Kidney capillary endothelial cell (primary cell): ENCODE measurements at places on chromosomes 2 and 18.

DNA sequence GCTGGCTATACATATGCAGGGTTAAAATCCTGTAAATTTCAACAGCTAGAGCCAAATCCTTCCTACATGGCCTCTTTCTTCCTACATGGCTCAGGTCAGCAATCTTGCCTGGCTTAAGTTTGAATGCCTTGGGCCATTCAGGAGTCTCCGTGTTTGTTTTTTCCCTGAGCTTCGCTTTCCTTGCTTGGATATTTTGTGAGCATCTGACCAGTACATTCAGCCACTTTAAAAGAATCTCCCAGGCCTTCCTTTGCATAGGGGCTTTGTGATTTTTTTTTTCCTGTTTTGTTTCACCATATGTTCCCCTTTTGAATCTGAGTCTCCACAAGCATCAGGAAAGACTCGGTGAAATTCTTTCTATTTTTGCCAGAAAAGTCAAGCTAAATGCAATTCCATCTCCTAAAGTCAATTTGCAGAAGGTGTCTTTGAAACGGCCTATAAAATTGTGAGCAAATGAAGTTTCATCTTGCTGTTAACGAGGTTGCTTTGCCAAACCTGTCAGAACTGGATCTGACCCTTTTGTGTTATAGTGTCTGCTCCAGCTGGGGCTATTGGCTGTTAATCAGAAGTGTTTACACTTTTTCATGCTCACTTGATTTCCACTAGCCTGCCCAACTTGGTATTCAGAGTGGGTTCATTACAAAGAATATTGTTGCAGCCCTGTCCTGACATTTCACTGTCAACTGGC lies 256.9 kb downstream of the DCC start:
- no peak for DNase-seq

DNA sequence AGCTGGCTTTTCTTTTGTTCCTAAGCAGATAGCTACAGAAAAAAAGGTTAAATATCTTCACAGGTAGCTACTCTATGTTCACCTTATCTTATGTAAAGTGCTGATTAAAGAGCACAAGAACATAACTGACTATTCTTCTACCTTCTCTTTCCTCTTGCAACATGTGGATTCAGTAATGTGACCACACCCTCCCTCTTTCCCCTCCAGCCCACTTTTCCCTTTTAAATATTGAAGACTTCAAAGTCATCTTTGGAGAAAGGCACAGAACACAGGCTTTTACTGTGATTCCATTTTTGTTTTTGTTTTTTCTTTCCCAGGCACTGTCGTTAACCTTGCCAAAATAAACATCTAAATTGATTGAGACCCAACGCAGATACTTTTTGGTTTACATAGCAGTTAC lies 418.1 kb upstream of the CDH20 start:
- no peak for DNase-seq

GRCh38 chr2:156456616-156457015 lies 20.4 kb downstream of the GPD2 start:
- no peak for DNase-seq

DNA sequence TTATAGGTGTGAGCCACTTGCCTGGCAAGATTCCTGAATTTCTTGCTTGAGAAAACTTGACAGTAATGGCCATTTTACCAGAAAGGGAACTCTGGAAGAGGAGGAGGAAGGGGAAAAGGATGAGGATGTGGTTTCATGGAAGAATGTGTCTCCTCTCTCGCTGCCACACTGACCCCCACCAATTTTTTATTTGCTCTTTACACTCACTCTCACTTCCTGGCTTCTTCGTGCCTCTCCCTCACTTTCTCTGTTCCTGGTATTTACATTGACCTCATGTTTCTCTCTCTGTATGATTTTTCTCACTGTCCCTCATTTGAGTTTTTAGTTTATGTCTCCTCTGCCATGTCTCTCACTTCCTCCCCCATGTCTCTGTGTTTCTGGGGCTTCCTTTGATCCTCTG lies 134.5 kb upstream of the CAB39 start:
- DNase-seq: no peak

DNA sequence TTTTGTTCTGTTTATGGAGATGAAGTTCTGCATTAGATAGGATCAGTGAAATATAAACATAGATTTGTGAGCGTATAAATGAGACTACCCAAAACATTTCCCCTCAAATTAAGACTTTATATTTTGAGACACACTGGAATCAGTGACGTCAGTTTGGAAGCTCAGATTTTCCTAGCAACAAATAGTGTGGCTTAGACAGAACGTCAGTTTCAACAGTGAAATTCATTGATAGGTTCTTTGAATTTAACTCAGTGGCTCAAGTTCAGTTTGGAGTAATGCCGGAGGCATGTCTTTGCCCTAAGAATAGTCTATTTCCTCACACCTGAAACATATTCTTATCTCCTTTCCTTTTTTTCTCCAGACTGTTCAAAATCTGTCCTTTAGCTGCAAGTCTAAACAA lies 113.6 kb upstream of the ARHGAP15 start:
- no peak for DNase-seq

DNA sequence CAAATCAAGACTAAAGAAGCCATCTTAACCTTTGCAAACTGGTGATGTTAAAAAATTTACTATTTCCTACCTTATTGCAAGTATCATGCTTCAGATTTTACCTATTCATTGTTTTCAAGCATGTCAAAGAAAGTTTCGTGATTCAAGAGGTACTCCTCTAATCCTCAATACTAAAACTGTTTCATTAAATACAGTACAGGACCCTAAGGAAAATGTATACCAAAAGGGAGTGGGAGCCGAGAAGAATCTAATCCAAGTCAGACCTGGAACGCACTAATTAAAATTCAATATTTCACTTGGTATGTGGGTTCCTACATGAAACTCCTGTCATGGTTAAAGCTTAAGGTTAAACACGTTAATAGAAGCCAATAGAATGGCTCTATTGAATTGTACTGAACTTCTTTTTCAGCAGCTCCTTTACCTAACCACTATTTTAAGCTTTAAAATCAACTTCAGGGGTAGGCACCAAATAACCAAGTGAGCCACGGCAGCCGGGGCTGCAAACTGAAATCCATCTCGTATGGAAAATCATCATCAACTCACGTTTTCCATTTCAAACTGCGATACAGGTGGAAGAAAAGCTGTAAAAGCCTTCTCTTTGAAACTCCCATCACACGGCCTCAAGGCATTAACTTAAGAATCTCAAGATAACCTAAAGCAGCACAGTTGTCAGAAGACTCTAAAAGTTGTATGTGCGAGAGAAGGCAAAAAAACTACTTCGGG lies 188.8 kb downstream of the ZEB2 start:
- DNase-seq: no peak

- no peak for DNase-seq
Observed at GRCh38 chr2:179584760-179585159, 276.7 kb downstream of the ZNF385B start.

DNA sequence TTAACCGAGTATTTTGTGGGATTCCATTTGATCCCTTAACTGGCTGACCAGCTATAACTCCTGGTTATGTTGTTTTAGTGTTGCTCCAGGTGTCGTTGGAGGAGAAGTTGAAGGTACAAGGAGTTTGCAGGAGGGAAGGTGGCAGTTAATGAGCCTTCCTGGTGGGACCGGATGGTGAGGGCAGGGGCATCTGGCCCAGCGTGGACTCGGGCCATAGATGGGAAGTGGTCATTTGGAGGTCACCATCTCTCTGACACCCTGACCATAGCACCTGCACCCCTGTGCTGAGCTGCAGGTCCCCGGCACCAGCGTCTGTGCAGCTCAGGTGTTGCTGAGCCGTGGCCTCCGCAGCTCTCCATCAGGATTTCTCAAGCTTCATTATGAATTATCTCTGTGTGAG lies 51.4 kb upstream of the RBM44 start:
- DNase-seq: no peak

- no peak for DNase-seq
Observed at GRCh38 chr2:25551316-25551715, 122.1 kb downstream of the DTNB start.

DNA sequence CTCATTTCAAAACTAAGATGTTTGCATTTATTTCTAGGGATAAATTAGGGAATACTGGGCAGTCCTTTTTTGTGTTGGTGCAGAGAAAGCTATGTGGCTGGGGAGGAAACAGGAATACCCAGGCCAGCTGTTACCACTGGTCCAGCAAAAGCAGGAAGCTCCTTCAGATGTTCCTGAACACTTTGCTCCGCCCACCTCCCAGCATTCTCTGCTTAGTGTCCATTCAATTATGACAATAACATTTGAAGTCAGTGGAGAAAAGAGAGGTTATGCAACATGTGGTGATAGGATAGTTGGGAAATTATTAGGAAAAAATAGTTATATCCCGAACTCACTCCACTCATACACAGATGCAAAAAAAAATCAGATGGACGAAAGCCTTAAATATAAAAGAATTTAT lies 22.1 kb upstream of the ARPC2 start:
- no peak for DNase-seq

DNA sequence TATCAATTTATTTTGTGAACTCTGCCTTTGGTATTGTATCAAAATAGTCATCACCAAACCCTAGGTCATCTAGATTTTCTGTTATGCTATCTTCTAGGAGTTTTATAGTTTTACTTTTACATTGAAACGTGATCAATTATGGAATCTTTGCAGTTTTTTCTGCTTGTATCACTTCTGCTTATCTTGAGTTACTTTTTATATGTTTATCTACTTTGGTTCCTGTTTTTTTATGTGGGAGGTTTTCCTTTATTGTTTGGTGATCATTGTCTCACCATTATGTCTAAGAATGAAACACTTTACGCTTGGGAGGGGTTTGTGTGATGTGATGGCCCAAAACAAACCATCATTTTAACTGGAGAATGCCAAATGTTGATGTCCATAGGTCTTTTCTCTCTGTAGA lies 261.2 kb downstream of the SPAG16 start:
- no peak for DNase-seq

DNA sequence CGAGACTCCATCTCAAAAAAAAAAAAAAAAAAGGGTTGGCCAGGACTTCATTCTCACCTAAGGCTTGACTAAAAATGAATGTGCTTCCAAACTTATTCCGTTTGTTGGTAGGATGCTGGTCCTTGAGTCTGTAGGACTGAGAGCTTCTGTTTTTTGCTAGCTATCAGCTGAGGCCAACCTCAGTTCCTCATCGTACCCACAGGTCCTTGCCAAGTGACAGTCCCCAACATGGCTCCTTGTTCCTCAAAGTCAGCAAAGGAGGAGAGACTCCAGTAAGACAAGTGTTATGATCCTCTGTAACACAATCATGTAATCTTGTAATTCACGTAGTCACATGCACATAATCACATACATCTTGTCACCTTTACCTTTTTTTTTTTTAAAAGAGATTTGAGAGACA lies 37.0 kb downstream of the HAUS1 start:
- DNase-seq: no peak

DNA sequence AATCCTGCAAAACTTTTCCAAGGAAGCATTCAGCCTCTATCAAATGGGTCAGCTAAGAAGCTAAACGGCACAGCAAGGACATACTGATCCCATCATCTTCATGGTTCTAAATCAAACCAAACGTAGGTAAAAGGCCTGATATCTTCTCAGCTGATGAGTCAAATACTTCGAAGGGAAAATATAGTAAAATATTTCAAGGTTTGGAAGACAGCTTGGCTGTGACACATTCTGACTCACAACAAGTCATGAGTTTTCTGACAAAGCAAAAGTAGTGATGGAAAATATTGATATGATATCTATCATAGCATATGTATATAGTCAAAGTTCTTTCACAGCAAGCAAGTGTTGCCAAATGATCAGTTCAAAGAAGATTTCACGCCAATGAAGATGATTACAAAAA lies 31.5 kb downstream of the DOCK10 start:
- DNase-seq: peak; percentile 88

GRCh38 chr2:98492441-98492840 lies 47.8 kb downstream of the INPP4A start:
- DNase-seq: no peak

DNA sequence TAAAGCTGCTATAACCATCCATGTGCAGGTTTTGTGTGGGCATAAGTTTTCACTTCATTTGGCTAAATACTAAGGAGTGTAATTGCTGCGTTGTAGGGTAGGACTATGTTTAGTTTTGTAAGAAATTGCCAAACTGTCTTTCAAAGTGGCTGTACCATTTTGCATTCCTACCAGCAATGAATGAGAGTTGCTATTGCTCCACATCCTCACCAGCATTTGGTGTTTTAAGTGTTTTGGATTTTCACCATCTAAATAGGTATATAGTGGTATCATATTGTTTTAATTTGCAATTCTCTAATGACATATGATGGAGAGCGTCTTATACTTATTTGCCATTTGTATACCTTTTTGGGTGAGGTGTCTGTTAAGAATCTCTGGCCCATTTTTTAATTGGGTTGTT lies 12.2 kb downstream of the TWSG1 start:
- no peak for DNase-seq
